ENCODE measurements at places on chromosomes 12 and 14.
A peak's percentile ranks its signal among the peaks of the same experiment; 100 is the strongest.

DNA sequence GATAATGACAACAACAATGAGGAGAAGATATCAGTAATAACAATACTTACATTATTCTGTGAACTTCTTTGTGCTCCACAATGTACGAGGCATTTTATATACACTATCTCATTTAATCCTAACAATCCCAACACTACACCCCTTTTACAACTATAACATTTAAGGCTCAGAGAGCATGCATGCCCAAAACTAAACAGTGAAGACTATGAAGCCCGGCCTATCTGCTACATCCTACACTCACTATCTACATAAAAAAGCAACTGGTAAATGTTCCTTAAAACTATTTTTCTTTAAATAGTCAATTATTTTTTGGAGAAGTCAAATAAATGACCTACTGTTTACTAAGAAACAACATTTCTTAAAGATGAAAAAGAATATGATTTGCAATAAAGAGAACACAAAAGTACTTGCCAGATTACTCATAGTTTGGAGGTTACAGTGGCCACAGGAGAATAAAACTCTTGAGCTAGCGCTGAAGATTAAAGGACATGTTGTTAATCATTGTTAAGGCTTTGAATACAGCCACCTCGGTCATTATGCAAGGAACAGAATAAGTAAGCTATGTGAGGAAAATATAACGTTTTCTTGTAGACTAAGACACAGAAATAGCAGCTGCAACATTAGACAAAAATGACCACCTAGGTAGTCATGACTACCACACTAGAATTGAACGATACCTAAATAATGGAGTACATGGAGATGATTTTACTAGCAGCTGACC, 56.7 kb downstream of the EPS8 start:
- DNase-seq, result no peak

DNA sequence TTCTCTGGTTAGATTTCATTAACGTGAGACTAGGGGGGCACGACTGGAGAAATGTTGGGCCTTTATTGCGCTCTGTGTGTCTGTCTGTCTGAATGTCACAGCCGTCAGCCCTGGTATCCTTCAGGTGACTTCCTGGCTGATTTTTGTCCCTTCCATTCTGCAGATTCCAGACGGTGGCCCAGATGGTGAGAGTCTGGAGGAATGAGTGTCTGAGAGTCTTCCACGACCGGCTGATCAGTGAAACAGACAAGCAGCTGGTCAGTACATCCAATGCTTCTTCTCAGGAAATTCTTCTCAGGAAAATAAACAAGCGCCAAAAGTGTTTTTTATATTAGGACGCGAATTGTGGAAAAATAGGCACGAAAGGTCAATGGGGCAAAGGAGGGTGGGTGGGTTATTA, 93.5 kb downstream of the CCDC92 start:
- no peak for DNase-seq

GRCh38 chr12:7143564-7143963, 13.4 kb downstream of the CLSTN3 start:
- DNase-seq, result no peak

DNA sequence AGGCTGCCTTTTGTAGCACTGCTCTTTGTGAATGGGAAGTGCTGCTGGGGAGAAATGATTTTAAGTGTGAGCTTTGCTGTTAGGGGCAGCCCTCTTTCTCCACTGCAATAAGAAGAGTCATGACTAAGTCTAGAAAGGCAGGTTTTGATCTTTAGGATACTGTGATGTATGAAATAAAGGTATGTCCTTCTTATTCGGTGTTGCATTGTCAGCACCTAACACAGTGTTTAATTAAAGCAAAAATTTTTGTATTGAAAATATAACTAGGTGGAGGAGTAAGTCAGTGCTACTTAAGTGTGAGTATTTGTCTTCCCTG, 81.5 kb downstream of the ETV6 start:
- no peak for DNase-seq

GRCh38 chr12:92537290-92537960, 165.4 kb upstream of the PLEKHG7 start:
- DNase-seq, result no peak

GRCh38 chr14:75875958-75876357, 105.8 kb downstream of the TGFB3 start:
- no peak for DNase-seq

DNA sequence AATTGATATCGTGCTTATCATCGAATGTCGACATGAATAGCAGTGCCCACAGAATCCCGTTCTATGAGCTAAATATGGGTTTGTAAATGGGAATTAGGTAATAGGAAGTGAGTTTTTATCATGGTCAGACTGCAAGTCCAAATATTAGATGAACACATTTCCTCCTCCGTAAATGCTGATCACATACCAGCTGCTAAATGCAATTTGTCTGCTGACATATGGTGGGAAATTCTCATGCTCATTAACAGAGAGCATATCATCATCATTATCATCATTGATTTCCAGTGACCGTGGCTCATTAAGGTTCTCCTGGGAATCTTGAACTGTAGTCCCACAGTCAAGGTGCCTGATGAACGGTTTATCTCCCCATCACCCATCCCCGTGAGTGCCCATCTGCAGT, 998.8 kb upstream of the TMEM132C start:
- no peak for DNase-seq

GRCh38 chr12:29492891-29493290, 4.6 kb downstream of the OVCH1 start:
- no peak for DNase-seq

- DNase-seq, result no peak
Measured at GRCh38 chr12:114090211-114090610, 124.1 kb upstream of the RBM19 start.

DNA sequence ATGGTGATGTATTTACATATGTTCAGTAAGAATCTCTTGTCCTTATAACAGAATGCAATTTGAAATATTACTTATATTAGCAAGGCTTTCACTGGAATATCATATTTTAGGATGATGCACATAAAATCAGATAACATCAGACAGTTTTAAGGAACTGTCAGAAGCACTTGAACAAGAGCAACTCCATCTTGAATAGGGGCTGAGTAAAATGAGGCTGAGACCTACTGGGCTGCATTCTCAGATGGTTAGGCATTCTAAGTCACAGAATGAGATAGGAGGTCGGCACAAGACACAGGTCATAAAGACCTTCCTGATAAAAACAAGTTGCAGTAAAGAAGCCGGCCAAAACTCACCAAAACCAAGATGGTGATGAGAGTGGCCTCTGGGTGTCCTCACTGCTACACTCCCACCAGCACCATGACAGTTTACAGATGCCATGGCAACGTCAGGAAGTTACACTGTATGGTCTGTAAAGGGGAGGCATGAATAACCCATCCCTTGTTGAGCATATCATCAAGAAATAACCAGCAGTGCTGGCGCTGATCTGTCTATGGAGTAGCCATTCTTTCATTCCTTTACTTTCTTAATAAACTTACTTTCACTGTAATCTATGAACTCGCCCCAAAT, 27.6 kb upstream of the ETV6 start:
- peak; percentile 27 for DNase-seq

- no peak for DNase-seq
Measured at GRCh38 chr12:101459642-101460346, 15.3 kb upstream of the SPIC start.

- DNase-seq, result no peak
Measured at GRCh38 chr12:119136811-119137410, 41.8 kb upstream of the HSPB8 start.

DNA sequence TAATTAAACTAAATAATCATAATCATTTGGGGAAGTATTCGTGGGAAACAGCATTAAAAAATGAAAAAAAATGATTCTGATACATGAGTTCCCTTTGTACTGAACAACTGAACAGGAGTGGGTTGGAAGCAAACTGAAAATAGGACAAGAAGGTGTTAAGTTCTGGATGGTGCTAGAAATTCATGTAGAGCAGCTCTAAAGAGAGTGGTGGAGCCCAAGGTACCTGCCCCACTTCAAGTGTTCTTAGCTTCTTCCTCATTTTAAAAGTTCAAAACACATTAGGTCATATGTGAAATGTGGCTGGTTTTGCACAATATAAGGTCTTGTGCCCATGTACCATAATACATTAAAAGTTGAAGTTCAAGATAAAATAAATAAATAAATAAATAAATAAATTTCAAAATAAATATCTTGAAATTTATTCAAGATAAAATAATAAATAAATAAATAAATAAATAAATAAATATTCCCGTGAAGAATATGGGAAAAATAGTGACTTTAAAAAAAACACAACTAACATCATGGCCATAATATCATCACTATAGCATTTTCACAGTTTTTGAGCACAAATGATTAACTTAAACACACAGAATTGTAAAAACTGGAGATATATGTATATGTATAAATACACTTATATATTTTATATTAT, 191.5 kb upstream of the PRKD1 start:
- DNase-seq, result no peak

GRCh38 chr14:94089479-94089878, 8.4 kb downstream of the IFI27L1 start:
- no peak for DNase-seq

GRCh38 chr14:33676135-33676566, 274.7 kb downstream of the EGLN3 start:
- DNase-seq, result no peak

DNA sequence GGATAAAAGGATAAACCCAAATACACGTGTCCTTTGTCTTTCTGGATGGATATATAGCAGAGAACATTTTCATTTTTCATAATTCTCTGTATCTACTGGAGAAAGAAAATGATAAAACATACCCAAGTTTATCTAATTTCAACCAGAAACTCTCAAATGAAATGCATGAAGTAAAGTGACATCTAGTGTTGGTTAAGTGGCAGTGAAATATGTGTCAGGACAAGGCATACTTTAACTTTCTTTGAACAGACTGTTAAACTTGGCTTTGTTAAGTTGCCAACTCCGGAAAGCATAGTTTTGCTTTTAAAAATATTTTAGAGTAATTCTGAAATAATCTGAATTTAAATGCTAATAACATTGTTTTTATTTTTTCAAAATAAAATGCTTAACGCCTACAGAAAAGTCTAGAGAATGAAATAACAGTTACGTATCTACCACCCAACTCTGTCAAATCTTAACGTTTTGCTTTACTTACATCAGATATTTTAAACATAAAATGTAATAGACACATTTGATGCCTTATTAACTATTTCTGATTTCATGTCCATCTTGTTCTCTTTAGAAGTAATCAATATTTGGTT, 25.2 kb upstream of the NTN4 start:
- no peak for DNase-seq

GRCh38 chr12:51874486-51874885, 13.4 kb upstream of the ANKRD33 start:
- no peak for DNase-seq

DNA sequence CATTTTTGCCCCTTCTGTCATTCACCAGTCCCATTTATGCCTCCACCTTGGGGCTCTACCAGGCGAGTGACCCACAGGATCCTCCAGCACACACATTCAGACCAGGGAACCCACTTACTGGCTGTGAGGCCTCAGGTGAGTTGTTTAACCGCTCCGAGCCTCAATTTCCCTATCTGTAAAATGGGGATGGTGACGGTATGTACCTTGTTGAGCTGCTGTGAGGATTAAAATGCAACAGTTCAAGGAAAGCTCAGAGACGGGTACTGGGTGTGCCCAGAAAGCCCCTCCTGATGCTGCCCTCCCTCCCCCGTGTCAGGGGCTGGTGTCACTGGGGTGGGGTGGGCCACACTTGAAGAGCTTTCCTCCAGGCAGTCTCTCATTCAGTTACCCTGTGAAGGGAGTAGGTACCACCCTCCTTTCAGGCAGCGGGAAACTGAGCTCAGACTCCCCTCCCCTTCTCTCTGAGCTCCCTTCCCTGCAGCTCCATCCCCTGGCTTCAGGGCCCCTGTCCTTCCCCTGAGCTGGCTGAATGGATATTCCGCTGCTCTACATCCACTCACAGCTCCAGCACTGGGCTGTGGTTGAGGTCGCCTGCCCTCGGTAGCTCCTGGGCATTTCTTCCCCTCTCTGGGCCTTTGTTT, 1.4 kb upstream of the SERPINA1 start:
- DNase-seq, result no peak

GRCh38 chr14:56121816-56122215, 3.6 kb downstream of the PELI2 start:
- no peak for DNase-seq

GRCh38 chr14:65565948-65566347, 153.4 kb downstream of the FUT8 start:
- no peak for DNase-seq

DNA sequence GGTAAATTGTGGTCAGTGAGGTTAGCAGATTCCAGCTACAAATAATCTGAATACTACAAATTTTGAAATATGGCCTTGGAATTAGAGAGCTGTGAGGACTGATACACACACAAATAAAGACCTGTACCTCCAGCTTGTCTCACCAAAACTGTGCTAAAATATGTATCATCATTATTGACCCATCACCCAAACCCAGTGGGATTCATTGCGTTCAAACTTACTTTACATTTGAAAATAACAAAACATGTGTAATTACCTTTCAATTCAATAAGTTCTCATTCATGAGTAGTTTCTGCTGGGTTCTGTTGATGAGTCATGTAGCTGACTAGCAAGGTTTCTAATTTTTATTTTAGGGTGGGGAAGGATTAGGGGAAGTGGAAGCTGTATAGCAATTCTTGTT, 170.9 kb downstream of the MSRB3 start:
- DNase-seq, result no peak

- DNase-seq, result no peak
Measured at GRCh38 chr12:109687250-109687649, 26.4 kb upstream of the FAM222A start.

DNA sequence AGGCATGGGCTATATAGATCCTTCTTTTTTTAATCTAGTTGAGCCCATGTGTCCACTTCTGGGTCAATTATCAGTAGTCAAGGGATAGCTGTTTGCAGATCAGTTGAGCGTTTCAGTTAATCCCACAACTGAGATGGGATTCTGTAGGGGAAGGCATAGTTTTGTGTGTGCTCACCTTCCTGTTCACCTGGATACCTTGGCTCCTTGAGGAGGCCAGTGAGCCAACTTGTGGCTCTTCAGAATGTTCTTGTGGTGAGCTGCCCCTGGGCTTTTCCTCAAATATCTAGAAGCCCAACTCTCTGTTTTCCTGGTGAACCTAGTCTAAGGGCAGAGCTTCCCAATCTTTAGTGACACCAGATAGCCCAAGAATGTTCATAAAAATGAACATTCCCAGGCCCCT, 302.9 kb upstream of the TBX3 start:
- DNase-seq, result no peak

DNA sequence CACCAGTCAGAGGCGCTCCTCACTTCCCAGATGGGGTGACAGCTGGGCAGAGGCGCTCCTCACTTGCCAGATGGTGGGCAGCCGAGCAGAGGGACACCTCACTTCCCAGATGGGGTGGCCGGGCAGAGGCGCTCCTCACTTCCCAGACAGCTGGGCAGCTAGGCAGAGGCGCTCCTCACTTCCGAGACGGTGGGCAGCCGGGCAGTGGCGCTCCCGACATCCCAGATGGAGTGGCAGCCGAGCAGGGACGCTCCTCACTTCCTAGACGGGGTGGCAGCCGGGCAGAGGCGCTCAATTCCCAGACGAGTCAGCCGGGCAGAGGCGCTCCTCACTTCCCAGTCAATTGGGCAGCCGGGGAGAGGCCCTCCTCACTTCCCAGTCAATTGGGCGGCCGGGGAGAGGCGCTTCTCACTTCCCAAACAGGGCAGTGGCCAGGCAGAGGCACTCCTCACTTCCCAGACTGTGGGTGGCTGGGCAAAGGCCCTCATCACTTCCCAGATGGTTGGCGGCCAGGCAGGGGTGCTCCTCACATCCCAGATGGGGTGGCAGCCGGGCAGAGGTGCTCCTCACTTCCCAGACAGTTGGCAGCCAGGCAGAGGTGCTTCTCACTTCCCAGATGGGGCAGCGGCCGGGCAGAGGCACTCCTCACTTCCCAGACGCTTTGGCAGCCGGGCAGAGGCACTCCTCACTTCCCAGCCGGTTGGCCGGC, 143.8 kb upstream of the ARID2 start:
- DNase-seq, result no peak

Measured in stimulated activated CD8-positive, alpha-beta memory T cell treated with anti-CD3 and anti-CD28 coated beads, Interleukin-4, amount 100 ng/mL, for 48 hours (primary cell).